ENCODE measurements at places on chromosomes 6 and 20. TPM values are rescaled to one million over a fixed set of nuclear protein-coding genes. Genes with fewer than 3 reads are reported as not detected.

Gene ACOT8
- total RNA-seq = 43.3 TPM

Gene SRXN1
- 463 TPM for total RNA-seq

DNA sequence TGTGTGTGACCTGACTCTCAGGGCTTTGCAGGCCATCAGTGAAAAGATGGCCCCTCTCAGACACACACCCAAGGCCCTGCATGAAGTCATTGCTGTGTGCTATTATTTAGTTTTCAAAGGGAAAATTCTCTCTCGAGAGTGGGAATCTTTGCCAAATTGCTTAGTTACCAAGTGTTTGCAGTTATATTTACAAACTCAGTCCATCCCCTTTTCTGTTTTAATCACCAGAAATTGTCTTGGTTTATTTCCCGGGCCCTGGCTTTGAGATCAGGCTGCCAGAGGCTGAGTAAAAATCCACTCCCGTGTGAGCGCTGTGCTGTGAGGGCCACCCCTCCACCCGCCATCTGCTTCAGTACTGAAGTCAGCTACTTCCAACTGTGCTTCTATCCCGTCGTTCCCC is 163.1 kb downstream of the SOD2 start:
- no peak for DNase-seq

DNA sequence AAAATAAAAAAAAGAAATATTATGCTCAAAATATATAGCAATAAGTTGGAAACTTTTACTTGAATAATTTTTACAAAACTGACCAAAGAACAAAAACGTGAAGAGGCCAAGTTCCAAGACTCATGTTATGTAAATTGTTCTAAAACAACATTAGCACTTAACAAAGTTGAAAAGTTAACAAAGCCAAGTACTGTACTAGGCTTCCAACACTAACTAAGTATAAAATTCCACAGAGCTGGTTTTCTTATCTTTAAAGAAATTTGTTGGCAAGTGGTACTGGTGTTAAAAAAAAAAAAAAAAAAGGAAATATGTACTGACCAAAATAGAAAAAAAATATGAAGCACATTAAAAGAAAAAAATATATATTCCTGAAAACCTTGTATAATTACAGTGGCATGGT is 127.8 kb downstream of the SLC16A10 start:
- DNase-seq = no peak

DNA sequence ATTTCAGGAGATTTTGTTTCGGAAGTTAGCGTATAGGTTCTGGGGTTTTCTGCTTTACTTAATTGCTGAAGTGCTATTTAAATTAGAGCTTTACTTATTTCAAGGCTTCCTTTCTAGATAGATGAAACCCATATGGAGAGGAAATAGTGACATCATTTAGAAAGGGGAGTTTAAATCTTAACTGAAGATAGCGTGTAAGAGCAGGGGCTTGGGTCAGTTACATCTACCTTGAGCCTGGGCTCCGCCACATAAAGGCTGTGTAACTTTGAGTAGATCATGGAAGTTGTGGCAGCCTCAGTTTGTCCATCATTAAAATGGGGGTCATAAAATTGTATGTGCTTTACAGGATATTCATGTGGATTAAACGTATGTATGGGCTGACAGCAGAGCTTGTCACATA is 4.7 kb downstream of the CDS2 start:
- no peak for DNase-seq

Gene SLC52A3
- total RNA-seq = 6.5 TPM

DNA sequence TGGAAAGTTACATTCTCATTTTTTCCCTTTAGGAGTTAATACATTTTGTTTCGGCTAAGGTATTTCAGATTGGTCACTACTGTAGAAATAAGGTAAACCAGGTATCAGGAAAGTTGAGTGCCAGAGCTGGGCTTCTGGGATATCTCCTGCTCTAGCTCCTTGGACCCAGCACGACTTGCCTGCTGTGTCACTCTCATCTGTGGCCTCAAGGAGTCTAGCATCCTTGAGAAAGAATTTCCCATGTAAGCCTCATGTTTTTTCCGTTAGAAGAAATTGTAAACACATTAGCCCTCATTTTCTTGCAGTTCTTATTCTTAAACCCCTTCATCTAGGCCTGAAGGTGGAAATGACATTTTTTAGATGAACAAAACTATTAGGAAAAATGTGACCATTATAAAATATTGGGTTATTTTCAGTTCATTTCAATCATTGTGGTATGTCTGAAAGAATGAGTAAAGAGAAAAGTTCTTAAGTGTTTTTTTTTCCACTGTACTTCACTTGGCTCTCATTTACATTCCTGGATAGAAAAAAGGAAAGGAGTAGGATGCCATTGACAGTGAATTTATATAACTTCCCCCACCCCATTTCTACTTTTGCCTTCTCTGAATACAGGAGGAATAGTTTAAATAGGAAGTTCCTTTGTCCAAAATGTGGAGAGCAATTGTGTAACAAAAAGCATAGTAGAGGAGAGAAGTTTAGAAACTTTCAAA is 46.7 kb downstream of the CD2AP start:
- no peak for DNase-seq

Gene ENPP4
- total RNA-seq = 2.3 TPM

Gene COL9A3
- not detected for total RNA-seq

GRCh38 chr6:71284785-71285184 is 3.8 kb upstream of the OGFRL1 start:
- DNase-seq = no peak

- no peak for DNase-seq
Observed at GRCh38 chr20:50325651-50326050, 135.0 kb downstream of the CEBPB start.

Gene NMBR
- not detected for total RNA-seq

DNA sequence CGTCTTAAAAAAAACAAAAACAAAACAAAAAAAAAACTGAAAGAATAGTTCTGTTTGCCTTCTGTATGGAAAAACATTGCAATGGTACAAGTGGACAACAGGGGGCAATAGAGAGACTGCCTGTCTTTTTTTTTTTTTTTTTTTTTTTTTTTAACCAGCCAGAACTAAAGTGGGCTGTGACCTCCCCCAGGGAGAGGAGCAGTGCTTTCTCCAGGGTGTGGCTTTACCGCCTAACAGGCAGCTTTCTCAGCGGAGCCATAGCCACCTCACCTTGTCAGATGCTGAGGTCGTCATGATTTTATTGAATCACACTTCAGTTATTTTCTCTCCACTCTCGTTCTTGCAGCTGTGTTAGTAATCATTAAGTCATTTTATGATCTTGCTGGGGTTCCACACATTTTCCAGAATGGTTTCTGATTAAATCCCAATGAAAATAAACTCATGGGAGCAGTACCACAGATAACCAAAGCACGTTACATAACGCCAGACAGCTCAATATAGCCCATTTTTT is 78.4 kb downstream of the GMPR start:
- DNase-seq = peak; percentile 73

DNA sequence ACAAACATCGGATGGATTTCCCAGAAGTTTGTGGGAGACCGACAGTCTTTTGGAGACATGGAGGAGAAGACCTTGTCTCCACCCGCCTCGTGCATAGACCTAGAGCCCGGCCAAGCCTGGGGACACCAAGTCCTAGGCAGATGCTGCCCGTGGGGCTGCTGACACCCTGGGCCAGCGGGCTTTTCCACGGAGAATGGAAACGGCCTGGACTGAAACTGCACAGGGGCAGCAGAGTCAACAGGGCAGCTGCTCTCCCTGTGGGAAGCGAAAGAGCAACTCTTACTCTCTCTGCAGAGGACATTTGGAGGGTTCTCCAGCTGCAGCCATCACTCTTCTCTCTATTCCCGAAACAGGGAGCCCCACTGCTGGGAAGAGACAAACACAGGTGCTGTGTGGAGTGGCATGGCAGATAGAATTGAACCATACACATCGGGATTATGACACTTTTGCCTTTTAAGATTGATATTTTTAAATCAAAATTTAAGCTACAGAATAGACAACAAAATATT is 401.2 kb downstream of the THBS2 start:
- DNase-seq = no peak

Gene ARFGEF3
- total RNA-seq = 5.5 TPM

Gene NOX3
- total RNA-seq = not detected

- DNase-seq = no peak
Observed at GRCh38 chr6:97068211-97068610, 143.7 kb downstream of the KLHL32 start.

- no peak for DNase-seq
Observed at GRCh38 chr6:158439255-158439654, 120.6 kb upstream of the TMEM181 start.

Gene TFAP2A
- 4.2 TPM for total RNA-seq

Gene SUMO4
- total RNA-seq = not detected

Gene MATN4
- 0.10 TPM for total RNA-seq

- DNase-seq = no peak
Observed at GRCh38 chr20:15333170-15333569, 995.8 kb upstream of the FLRT3 start.

GRCh38 chr6:98931696-98932095 is 16.1 kb downstream of the FBXL4 start:
- DNase-seq = no peak

Gene LAMP5
- not detected for total RNA-seq

DNA sequence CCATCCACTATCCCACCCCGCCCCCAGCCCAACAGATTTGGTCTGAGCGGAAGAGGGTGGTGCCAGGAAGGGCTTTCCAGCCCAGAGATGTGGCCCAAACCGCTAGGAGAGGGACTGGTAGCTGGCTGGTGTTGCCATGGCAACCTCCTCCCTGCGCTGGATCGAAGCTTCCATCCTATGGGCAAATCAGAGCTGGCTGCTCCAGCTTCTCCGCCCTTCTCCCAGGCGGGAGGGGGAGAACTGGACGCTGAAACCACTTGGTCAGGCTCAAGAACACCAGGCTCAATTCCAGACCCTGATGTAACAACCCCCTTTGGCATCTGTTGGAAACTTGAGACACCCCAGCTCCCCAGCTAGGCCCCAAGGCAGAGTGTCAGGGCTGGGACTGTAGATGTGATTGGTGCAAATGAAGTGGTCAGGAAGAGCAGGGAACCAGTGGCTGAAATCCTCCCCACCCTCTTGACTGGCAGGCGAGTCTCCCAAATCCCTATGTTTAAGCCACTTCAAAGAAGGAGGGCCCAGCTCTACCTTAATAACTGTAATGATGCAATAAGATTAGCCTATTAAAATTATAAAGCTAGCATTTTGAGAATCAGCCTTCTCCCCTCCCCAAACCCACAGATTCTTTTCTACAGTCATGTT is 4.2 kb downstream of the RIMS4 start:
- DNase-seq = no peak

Gene RIPOR3
- total RNA-seq = 0.47 TPM

GRCh38 chr6:111732390-111732789 is 126.7 kb upstream of the TRAF3IP2 start:
- no peak for DNase-seq

Gene OPN5
- total RNA-seq = not detected

- no peak for DNase-seq
Observed at GRCh38 chr20:4275581-4276088, 260.3 kb upstream of the RNF24 start.

GRCh38 chr20:25309395-25310267 is 61.7 kb downstream of the PYGB start:
- DNase-seq = peak; percentile 98

Gene RNF182
- total RNA-seq = not detected

Gene ZHX3
- 5.9 TPM for total RNA-seq

Gene ZKSCAN3
- 5.9 TPM for total RNA-seq

All from Caki2 (cell line).